Ovary (tissue), 10 donors: ENCODE measurements at places on chromosomes 13 and 19. TPM values are rescaled to one million over a fixed set of nuclear protein-coding genes. Genes with fewer than 3 reads are reported as not detected.

GRCh38 chr13:36530050-36530789 lies 97.9 kb downstream of the CCNA1 start:
- no peaks in the 10 kb centered on the region for H3K36me3 ChIP-seq
- H3K27me3 ChIP-seq, result no peaks in the 10 kb centered on the region
- no peaks in the 10 kb centered on the region for H3K4me1 ChIP-seq
- H3K4me3 ChIP-seq, result no peak overlapping the region
- no peak overlapping the region for H3K27ac ChIP-seq

- H3K4me3 ChIP-seq, result no peak overlapping the region
- DNase-seq, result no peak
- no peaks in the 10 kb centered on the region for H3K27me3 ChIP-seq
Observed at GRCh38 chr13:28967029-28967915, 147.1 kb downstream of the MTUS2 start.

DNA sequence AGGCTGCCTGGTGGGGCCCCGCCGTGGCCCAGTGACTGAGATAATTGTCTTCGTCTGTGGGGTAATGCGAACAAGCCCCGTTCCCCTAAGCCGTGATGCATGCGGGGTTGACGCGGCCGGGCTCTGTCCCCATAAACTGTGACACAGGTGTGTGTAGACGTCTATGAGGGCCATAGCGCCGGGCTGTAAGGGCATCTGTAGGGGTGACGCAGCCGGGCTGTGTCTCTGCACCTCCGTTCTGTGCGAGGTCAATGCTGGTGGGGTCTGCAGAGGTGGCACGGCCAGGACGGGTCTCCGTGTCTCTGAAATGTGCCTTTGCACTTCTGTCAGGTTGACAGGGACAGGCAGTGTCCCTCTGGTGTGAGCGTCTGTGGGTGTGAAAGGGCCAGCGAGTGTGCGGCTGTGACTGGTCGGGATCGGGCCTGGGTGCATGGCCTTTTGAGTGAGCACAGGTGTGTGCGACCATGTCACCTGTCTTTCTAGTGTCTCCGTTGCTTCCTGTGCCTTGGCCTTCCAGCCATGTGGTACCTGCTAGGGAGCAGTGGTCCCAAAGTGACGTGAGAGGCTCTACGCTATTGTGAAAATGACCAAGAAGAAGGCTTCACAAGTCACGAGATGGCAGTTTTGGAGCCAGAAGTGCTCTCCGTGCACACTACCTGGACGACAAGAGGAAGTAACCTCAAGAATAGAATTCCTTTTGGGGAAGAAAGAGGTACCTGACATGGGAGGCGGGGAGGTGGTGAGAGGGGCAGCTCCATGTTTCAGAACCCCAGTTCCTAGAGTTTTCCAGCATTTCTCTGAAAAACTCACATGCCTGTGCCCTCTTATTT lies 16.4 kb upstream of the ZNF331 start:
- peak overlapping the region; percentile 57 for H3K4me3 ChIP-seq
- no peaks in the 10 kb centered on the region for H3K36me3 ChIP-seq
- H3K4me1 ChIP-seq, result peaks cover 6% of the 10 kb centered on the region
- no peak overlapping the region for H3K27ac ChIP-seq
- no peak for DNase-seq
- H3K27me3 ChIP-seq, result no peaks in the 10 kb centered on the region

DNA sequence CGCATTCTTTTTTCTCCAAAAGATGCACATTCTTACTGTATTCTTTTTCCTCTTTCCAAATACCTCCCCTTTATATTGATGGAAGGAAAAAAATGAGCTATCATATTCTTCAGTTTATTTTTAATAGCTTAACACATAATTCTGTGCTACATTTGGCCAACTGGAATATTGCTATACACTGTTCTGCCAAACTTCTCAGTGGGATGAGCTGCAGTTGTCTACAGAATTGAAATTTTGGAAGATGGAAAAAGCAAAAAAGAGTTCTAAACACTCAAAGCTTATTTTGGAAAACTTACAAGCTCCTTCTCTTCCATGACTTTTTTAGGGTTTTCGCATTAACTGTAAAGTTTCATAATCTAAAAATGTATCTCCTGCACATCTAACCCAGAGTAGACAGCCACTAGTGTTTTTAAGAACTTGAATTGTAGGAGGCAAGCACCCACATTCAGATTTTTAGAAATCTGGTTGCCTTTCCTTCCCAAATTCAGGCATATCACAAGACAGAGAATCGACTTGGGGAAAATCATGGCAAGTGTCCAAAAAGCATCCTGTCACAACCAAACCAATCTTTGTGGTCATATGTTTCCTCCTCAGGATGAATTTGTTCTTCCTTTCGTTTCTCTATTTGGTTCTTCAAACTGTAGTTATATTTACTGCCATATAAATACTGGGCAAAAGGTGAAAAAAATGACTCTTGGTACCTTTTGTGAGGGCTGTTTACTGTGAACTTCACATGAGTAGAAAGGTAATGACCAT lies 111.4 kb upstream of the FRY start:
- H3K4me1 ChIP-seq, result no peaks in the 10 kb centered on the region
- H3K36me3 ChIP-seq, result no peaks in the 10 kb centered on the region

GRCh38 chr19:57282011-57282643 lies 1.8 kb downstream of the ZNF460 start:
- no peaks in the 10 kb centered on the region for H3K27me3 ChIP-seq
- no peak overlapping the region for H3K4me3 ChIP-seq
- no peak for DNase-seq

DNA sequence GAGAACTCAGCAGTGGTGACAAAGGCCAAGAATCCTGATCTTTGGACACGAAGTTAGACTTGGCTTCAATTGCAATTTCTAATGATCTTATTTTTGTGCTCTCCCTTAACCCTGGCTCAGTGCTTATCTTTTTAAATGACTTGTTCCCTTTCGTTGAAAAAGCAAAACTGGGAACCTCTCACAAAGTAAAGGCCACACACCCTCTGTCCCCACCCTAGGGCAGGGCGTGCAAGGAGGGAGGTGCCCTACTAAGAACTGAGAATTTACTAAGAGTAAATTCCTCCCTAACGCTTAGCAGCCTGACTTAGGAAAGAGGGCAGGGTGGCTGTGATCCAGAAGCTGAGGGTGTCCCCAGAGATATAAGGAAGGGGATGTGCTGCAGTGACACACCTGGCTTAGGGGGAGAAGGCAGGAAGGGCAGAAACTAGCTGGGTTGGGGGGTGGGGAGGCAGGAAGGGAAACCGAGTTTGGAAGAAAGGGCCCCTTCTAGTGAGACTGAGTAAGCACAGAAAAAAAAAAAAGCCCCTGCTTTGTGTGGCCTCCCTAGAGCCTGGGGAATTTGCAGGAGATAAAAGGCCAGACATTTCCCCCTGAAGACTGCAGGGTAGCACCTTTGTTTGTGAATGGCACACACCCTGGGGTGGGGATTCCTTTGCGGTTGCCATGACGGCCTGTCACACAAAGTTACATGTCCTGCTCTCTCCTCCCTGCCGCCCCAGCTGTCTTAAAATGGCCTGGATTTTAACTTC lies 435.1 kb downstream of the EFNB2 start:
- H3K4me3 ChIP-seq, result no peak overlapping the region
- DNase-seq, result no peak
- no peaks in the 10 kb centered on the region for H3K27me3 ChIP-seq
- H3K27ac ChIP-seq, result no peak overlapping the region

- no peaks in the 10 kb centered on the region for H3K27me3 ChIP-seq
- H3K27ac ChIP-seq, result no peak overlapping the region
- no peak overlapping the region for H3K4me3 ChIP-seq
- H3K36me3 ChIP-seq, result no peaks in the 10 kb centered on the region
- no peak for DNase-seq
Observed at GRCh38 chr13:113919761-113920559, 53.9 kb downstream of the C13orf46 start.

DNA sequence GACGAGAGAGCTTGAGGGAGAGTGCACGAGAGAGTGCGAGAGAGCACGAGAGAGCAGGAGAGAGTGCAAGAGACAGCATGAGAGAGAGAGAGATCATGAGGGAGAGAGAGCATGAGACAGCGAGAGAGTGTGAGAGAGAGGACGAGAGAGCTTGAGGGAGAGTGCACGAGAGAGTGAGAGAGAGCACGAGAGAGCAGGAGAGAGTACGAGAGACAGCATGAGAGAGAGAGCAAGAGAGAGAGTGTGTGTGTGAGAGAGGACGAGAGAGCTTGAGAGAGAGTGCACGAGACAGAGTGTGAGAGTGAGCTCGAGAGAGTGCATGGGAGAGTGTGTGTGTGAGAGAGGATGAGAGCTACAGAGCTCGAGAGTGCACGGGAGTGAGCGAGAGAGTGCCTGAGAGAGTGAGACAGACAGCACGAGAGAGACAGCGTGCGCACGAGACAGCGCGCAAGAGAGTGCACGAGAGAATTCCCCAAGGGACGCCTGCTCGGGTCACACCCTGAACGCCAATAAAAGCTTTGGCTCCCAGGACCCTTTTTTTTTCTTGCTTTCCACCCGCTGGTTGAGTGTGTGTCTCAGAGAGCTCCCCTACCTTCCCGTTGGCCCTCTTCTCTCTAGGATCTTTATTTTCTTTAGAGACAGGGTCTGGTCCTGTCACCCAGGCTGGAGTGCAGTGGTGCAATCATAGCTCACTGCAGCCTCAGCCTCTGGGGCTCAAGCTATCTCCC lies 3.7 kb downstream of the CD70 start:
- H3K4me1 ChIP-seq, result no peaks in the 10 kb centered on the region
- H3K36me3 ChIP-seq, result no peaks in the 10 kb centered on the region
- no peak for DNase-seq
- H3K4me3 ChIP-seq, result no peak overlapping the region
- H3K27me3 ChIP-seq, result no peaks in the 10 kb centered on the region

- DNase-seq, result peak; percentile 70
- H3K27me3 ChIP-seq, result no peaks in the 10 kb centered on the region
- H3K4me3 ChIP-seq, result no peak overlapping the region
Observed at GRCh38 chr19:4567584-4568071, 8.1 kb upstream of the SEMA6B start.

GRCh38 chr13:64718116-64718515 lies 2512.0 kb downstream of the PCDH9 start:
- no peak overlapping the region for H3K27ac ChIP-seq
- H3K36me3 ChIP-seq, result no peaks in the 10 kb centered on the region
- H3K4me3 ChIP-seq, result no peak overlapping the region
- H3K4me1 ChIP-seq, result no peaks in the 10 kb centered on the region
- DNase-seq, result no peak
- no peaks in the 10 kb centered on the region for H3K27me3 ChIP-seq

- no peaks in the 10 kb centered on the region for H3K27me3 ChIP-seq
- H3K4me3 ChIP-seq, result no peak overlapping the region
- H3K36me3 ChIP-seq, result no peaks in the 10 kb centered on the region
- no peak overlapping the region for H3K27ac ChIP-seq
- DNase-seq, result no peak
- H3K4me1 ChIP-seq, result no peaks in the 10 kb centered on the region
Observed at GRCh38 chr19:55698256-55698655, 23.2 kb downstream of the EPN1 start.

DNA sequence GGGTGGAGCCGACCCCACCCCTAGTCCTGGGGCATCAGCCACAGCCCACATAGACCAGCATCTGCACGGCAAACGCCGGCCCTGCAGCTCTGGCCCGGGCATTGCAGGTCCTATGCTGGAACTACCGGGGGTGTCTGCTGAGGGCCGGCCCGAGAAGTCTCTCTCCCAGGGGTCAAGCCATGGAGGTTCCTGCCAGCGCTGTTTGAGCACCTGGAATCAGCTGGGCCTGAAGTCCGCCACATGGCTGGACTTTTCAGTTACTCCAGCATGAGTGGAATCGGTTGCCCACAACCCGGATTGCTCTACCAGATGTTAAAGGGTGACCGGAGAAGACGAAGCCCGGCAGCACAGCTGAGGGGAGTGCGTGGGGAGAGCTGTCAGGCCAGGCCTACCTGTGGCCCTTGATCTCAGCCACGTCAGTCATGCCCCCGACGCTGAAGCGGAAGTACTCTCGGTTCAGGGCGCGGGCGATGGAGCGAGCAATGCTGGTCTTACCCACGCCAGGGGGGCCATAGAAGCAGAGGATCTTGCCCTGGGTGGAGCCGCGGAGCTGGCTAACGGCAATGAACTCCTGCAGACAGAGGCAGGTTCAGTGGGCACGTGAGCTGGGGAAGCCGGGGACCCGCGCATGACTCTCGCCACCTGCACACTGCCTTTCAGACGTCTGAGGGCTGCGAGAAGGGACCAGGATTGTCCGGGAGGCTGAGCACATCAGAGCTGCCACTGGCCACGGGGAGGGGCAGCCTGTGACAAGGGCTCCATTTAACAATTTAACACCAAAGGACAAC lies 8.7 kb downstream of the RPL36 start:
- no peaks in the 10 kb centered on the region for H3K27me3 ChIP-seq
- no peak overlapping the region for H3K27ac ChIP-seq
- H3K36me3 ChIP-seq, result no peaks in the 10 kb centered on the region
- no peaks in the 10 kb centered on the region for H3K4me1 ChIP-seq

DNA sequence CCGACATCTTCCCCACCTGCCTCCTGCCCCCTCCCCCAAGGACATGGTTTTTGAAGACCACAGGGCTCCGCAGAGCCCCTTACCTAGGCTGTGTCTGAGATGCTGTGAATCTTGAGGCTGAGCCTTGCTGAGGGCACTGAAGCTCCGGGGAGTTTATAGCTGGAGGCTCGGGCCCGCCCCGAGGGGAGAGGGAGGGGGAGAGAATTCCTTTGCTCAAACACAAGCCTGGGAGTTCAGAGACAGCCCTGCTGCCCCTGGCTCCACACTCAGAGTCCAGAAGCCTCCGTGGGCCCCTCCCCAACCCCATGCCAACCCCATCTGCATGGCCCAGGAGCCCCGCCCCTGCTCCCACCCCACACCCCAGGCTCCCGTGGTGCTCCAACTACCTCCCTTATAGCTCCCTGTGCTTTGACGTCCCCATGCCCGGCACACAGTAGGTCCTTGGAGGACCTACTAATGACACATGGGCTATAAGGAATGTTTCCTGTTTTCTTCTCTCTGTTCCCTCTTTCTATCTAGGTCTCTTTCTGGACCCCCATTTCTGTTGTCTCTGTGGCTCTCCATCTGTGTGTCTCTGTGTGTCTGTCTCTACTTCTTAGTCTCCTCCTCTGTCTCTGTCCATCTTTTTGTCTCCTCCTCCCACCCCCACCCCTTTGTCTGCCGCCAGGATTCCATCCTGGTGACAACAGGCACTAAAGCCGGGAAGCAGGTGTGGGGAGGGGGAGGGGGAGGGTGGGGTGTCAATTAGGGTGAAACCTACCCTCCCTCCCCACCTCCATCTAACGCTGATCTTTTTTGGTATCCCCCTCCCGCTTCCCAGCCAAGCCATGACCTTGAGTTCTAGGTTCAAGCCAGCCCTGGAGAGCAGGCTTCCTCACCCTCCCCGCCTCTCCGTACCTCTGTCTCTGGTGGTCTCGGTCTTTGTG lies at the start of gene TNNT1:
TNNT1 (minus strand) TSS at position 129 of the 926 bp plus-strand sequence. CDS start 2,049 bp downstream, outside the sequence.
- no peak within 1 kb of the TSS for H3K27ac ChIP-seq
- no peak within 1 kb of the TSS for H3K4me3 ChIP-seq
- no peaks in the 10 kb centered on the region for H3K36me3 ChIP-seq
- DNase-seq, result no peak
- H3K4me1 ChIP-seq, result no peaks in the 10 kb centered on the region
- peaks cover 3% of the 10 kb centered on the region for H3K27me3 ChIP-seq

GRCh38 chr19:29548483-29549085 lies 22.8 kb downstream of the VSTM2B start:
- no peak overlapping the region for H3K4me3 ChIP-seq
- H3K4me1 ChIP-seq, result no peaks in the 10 kb centered on the region
- no peaks in the 10 kb centered on the region for H3K27me3 ChIP-seq
- DNase-seq, result no peak
- H3K36me3 ChIP-seq, result no peaks in the 10 kb centered on the region

- no peak for DNase-seq
- no peak overlapping the region for H3K4me3 ChIP-seq
- H3K4me1 ChIP-seq, result peaks cover 2% of the 10 kb centered on the region
- no peaks in the 10 kb centered on the region for H3K27me3 ChIP-seq
Observed at GRCh38 chr13:41956272-41956671, 4.6 kb downstream of the VWA8 start.

The LMTK3 gene
- 0.38 TPM for total RNA-seq

The PCDH9 gene
- 2.2 TPM for total RNA-seq

The NUP58 gene
- total RNA-seq, result 54.1 TPM

The NCAN gene
- not detected for total RNA-seq

The OSCAR gene
- total RNA-seq, result 2.3 TPM
